Germinal center (tissue), 1 donor: ENCODE measurements at places on chromosomes 2 and 18.
A peak's percentile ranks its signal among the peaks of the same experiment; 100 is the strongest.

- no peak for DNase-seq
Observed at GRCh38 chr2:9549420-9549819, 6.2 kb downstream of the ADAM17 start.

- DNase-seq: no peak
Observed at GRCh38 chr18:46622999-46623398, 34.0 kb downstream of the LOXHD1 start.

GRCh38 chr2:70141212-70141901 lies 49.5 kb downstream of the C2orf42 start:
- peak; percentile 72 for DNase-seq

- DNase-seq: no peak
Observed at GRCh38 chr2:191177751-191178736, 27.2 kb upstream of the STAT4 start.

GRCh38 chr2:128606837-128607236 lies 288.2 kb upstream of the HS6ST1 start:
- no peak for DNase-seq

DNA sequence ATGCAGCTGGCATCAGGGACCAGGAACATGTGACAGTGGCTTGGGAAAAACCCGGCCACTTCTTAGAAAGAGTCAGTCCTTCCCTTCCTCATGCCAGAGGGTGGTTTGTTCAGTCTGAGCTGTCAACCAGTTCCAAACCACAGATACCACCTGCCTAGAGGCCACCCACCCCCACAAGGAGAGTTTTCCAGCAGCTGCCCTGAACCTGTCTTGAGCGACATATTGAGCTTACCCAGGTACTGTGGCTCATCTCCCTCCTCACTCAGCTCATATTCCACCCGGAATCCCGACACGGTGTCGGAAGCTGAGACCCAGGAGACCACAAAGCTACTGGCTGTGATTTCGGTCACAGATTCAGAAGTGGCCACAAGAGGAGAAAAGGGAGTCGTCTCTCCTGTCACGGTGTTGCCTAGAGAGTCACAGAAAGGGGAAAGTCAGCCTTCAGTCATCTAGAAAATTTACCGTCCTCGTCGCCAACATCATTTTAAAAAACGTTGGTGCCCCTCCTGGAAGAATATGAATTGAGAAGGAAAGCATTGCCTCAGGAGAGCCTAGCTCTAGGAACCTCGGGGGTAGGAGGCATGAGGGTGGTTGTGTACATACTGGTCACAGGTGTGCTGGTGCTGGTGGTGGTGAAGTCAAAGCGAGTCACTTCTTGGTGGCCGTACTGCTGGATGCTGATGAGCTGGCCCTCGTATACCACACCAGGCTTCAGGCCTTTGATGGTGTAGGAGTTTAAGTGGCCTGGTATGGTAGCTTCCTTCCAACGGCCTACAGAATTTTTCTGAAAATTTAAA lies 26.3 kb downstream of the FN1 start:
- no peak for DNase-seq

- no peak for DNase-seq
Observed at GRCh38 chr18:8952769-8953760, 149.4 kb upstream of the NDUFV2 start.

DNA sequence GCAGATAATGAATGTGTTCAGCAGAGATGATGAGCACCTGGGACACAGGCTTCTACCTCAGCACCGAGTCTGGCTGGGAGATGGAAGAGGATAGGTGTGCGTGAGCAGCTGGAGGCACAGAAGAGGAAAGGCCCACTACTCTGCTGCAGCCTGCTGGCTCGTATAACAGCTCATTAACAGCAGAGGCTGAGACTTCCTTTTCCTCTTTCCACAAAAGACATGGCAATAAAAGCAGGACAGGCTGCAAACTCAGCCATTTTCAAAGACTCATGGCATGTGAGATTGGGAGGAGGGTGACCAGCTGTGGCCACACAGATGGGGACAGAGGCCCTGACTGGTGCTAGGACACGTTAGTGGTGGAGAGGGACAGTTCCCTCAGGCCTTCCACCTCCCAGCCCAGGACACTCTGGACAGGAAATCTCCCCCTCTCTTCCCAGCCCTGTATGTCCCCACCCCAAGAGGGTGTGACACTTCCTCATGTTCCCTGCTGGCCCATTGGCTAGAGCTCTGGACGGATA lies 60.3 kb downstream of the CACNB4 start:
- no peak for DNase-seq

- peak; percentile 26 for DNase-seq
Observed at GRCh38 chr2:74149247-74149525, 1.5 kb upstream of the BOLA3 start.

GRCh38 chr2:43832457-43832856 lies 6.2 kb downstream of the ABCG5 start:
- no peak for DNase-seq

GRCh38 chr2:239693330-239693729 lies 292.5 kb upstream of the HDAC4 start:
- no peak for DNase-seq

GRCh38 chr2:61784643-61785042 lies 69.2 kb downstream of the FAM161A start:
- no peak for DNase-seq
